ENCODE measurements at places on chromosomes 2 and 18.
A peak's percentile ranks its signal among the peaks of the same experiment; 100 is the strongest.

DNA sequence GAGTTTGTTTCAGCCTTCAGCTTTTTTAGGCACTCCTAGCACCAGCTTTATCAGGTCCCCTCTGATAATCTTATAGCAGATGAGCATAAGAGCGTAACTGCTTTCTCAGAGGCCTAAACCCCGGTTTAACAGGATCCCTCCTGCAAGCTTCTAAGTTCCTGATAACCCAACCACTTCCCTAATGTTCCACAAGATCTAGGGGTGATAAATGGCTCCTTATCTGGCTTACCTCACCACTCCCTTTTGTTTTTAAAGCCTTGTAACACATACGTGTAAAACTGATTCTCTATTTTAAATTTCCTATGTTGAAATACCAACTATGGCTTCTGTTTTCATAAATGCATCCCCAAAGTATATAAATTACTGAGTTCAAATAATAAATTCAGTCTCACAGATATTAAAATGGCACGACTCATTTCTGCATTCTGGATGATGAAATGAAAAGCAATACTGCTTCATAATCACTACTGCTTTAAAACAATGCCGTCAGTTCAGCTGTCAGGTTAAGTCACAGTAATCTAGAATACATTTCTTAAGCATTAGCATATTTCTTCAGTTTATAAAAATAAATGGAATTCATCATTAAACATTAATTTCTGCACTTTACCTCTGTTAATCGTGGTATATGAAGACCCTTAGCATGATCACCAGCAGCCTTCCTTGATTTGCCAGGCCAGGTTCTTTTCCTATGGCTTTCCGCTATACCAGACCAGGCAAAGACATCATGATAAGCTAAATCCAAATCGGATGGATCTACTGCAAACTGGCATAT is 126.3 kb downstream of the C2orf74 start:
- DNase-seq: no peak

- DNase-seq: no peak
These were observed 161.7 kb upstream of the TPO start for GRCh38 chr2:1251520-1251919.

DNA sequence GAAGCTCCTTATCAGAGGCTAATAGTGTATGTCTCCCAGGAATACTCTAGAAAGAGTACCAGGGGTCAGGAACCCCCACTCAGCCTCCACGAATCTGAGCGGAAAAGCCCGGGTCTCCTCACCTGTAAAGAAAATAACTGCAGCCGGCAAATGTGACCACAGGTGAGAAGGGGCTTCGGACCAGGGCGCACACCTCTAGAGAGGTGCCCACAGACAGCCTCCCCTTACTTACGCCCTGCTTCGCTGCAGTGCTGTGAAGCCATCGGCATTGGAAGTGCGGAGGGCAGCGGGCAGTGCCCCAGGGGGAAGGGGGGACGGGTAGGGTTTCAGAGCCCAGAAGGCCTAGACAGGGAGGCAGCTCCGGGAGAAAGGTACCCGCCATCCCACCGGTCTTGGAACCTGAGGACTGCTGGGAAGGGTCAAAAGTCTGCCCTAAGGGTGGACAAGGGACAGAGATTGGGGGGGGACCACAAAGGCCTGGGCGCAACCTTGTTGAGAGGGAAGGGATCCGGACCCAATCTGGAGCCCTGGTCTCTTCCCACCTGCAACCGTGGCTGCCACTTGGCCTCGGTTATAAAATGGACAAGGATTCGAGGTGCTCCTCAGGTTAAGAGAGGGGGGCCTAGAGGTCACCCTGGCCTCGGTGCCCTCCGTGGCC is 642 bp upstream of the STEAP3 start:
- DNase-seq: no peak

GRCh38 chr2:84132370-84132769 is 326.7 kb downstream of the SUCLG1 start:
- DNase-seq: no peak

- peak; percentile 5 for DNase-seq
These were observed at the start of gene EFHD1 for GRCh38 chr2:232633413-232634205. Gene EFHD1 (plus strand): TSS chr2:232633604. CDS start chr2:232633705, 101 bp downstream.

DNA sequence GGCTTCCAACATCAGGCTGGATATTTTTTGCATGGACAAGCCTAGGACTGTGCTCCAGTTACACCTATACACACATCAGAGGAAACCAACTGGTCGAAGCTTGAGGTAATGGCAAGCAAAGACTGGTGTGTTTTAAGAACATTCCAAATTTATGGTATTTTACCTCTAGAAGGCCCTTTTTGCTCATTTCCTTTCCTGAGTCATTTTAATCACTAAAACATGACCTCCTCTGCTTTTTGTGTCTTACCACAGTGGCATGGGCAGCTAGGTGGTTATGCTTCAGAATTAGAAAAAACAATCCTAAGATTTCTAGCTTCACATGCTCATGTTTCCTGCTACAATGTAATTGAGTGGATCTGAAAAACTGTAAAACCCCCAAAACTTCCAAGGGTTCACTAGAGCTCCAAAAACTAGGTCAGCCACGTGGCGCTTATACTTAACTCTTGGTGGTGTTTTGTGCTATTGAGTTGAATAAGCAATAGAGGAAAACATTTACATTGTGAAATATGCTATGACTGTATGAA is 30.6 kb upstream of the CHRNA1 start:
- no peak for DNase-seq

GRCh38 chr2:205609113-205609512 is 73.2 kb upstream of the NRP2 start:
- no peak for DNase-seq

Measured in stimulated activated CD8-positive, alpha-beta memory T cell treated with anti-CD3 and anti-CD28 coated beads, Interleukin-4, amount 100 ng/mL, for 1 hour (primary cell).